ENCODE measurements at places on chromosomes 1 and 21.

DNA sequence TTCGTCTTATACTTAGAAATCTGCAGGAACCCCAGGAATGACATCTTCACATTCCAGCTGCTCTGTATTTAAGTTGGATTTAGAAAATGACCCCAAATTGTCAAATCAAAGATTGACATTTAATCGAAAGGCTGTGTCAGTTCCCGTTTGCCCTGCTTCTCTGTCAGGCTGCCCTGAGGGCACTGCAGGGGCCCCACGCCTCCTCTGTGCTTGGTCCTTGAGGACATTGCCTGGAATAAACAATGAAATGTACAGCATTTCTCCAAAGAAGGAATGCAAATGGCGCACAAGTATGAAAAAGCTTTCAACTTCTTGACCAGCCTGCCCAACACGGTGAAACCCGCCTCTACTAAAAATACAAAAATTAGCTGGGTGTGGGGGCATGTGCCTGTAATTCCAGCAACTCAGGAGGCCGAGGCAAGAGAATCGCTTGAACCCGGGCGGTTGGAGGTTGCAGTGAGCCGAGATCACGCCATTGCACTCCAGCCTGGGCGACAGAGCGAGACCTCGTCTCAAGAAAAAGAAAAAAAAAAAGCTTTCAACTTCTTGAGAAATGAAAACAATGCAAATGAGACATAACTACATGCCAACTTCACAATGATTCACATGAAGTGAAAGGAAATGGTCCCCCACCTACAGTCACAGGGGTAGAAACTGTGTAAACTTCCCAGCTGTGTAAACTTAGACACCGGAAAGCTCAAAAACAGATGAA lies 3.0 kb downstream of the TMPRSS3 start:
- no peak for DNase-seq

- DNase-seq = no peak
Observed at GRCh38 chr1:47898133-47898845, 98.9 kb downstream of the TRABD2B start.

- no peak for DNase-seq
Observed at GRCh38 chr1:239633432-239633831, 247.1 kb downstream of the CHRM3 start.

GRCh38 chr1:194289569-194290266 lies 1103.3 kb upstream of the B3GALT2 start:
- no peak for DNase-seq

GRCh38 chr1:55749975-55750627 lies 534.9 kb upstream of the USP24 start:
- no peak for DNase-seq

All from activated CD4-positive, CD25-positive, alpha-beta regulatory T cell treated with anti-CD3 and anti-CD28 coated beads, Interleukin-2, amount 50 U/mL, for 16 hours (primary cell).